ENCODE measurements at places on chromosomes 12 and 14. TPM values are rescaled to one million over a fixed set of nuclear protein-coding genes. Genes with fewer than 3 reads are reported as not detected.

The CLEC14A gene
- total RNA-seq, result not detected

DNA sequence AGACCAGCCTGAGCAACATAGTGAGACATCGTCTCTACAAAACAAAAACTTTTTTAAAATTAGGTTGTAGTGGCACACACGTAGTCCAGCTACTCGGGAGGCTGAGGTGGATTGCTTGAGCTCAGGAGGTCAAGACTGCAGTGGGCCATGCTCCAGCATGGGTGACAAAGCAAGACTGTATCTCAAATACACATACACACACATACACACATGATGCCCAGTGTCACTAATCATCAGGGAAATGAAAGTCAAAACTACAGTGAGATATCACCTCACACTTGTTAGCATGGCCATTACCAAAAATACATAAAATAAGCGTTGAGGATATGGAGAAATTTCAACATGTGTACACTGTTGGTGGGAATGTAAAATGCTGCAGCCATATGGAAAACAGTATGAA is 33.2 kb upstream of the KICS2 start:
- no peaks in the 10 kb centered on the region for H3K36me3 ChIP-seq
- DNase-seq, result no peak
- H3K27me3 ChIP-seq, result no peaks in the 10 kb centered on the region
- H3K27ac ChIP-seq, result no peak overlapping the region

DNA sequence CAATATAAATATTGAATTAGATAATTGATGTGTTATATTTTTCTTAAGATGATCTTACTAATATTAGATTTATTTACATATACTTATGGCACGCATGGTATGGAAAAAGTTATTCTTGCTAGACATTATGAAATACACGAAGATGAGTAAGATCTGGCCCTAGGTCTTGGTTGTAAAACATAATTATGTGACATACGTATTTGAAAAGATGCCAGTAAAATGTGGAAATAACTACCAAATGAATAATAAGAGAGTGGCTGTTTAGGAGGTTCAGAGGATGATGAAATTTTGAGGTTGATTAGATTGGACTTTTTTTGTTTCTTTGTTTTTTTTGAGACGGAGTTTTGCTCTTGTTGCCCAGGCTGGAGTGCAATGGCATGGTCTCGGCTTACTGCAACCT is 41.3 kb downstream of the FANCM start:
- DNase-seq, result no peak
- no peaks in the 10 kb centered on the region for H3K27me3 ChIP-seq
- peaks cover 5% of the 10 kb centered on the region for H3K36me3 ChIP-seq
- H3K4me1 ChIP-seq, result no peaks in the 10 kb centered on the region
- H3K27ac ChIP-seq, result no peak overlapping the region

DNA sequence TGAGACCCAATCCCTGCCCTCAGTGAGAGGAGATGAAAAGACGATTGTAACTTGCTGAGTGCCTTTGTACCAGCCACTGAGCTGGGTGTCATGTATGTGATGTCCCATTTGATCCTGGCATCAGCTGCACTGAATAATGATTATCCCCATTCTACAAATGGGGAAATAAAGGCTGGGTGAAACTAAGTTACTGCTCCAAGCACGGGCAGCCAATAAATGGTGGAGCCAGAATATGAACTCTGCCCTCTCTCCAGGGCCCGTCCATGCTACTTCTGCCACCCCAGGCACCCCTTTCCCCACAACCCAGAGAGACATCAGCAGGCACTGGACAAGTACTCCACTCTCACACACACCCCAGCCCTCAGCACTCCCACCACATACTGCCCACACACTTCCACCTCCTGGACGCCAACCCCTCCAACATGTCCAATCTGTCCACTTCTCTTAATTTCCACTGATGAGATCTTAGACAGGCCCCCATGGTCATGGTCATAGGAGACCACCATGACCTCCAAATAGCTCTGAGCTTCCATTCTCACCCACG is 115.8 kb downstream of the DICER1 start:
- H3K4me1 ChIP-seq, result no peaks in the 10 kb centered on the region
- no peak for DNase-seq
- no peaks in the 10 kb centered on the region for H3K36me3 ChIP-seq
- H3K27ac ChIP-seq, result no peak overlapping the region
- H3K4me3 ChIP-seq, result no peak overlapping the region

GRCh38 chr12:119804011-119804641 is 73.0 kb downstream of the CIT start:
- H3K27me3 ChIP-seq, result no peaks in the 10 kb centered on the region
- H3K27ac ChIP-seq, result no peak overlapping the region
- H3K4me3 ChIP-seq, result no peak overlapping the region
- DNase-seq, result no peak
- peaks cover 50% of the 10 kb centered on the region for H3K36me3 ChIP-seq
- peaks cover 5% of the 10 kb centered on the region for H3K4me1 ChIP-seq

Measured in activated T-helper 2 cell treated with anti-CD3 and anti-CD28 coated beads, Interferon-gamma antibody, Interleukin-2, Interleukin-4, amounts not matched to agents 10 μg/mL and 5 μg/mL and 100 μg/mL, durations not matched to agents 14 hours and 24 hours and 36 hours (primary cell).